ENCODE measurements at places on chromosomes 4 and X.

- no peak for ATAC-seq
Observed at GRCh38 chr4:169060391-169061091, 50.5 kb upstream of the CBR4 start.

DNA sequence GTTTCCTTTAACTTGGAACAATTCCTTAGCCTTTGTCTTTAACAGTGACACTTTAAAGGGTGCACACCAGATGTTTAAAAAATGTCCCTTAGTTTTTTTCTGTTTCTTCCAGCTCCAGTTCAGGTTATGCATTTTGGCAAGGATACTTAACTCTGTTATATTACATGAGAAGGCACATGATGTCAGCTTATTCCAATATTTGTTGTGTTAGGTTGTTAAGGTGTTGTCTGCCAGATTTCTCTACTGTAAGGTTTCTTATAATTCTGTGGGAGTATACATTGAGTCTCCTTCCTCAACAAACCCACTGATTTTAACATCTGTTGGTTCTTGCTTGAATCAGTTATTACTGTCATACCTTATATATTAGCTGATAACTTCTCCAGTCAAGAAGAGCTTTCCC lies 33.3 kb downstream of the REST start:
- ATAC-seq: no peak

GRCh38 chr4:164482758-164483157 lies 271.2 kb upstream of the SMIM31 start:
- no peak for ATAC-seq

DNA sequence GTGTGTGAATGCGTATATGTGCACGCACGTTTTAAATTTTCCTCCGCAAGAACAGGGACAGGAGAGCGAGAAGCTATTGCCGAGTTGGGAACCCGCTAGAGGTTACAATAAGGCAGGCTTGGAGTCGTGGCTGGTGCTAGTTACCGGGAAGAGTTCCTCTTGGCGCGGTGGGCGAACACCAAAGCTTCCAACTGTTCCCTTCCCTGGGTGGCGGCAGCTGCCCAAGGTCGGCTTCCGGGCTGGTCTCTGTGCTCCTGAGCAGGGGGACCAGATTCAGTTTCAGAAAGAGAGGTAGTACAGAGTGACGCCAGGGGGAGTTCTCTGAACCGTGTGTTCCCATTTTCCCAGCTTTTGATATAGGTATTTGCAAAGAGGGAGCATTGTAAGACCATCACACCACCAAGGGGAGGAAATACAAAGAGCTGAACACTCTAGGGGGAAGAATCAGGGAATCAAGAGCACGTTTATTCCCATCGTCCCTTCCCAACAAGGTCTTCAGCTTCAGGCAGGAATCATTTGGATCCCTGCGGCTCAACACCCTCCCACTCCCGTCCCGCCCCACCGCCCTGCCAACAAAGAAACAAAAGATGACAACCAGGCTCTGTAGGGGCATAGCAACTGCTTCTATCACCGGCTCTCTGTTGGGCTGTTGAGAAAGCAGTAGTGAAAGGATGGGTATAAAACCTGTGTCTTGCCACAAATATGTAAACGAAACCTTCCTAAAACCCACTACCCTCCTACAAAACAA lies 113.6 kb upstream of the TEX13C start:
- no peak for ATAC-seq

- ATAC-seq: no peak
Observed at GRCh38 chr4:85142451-85142850, 176.0 kb upstream of the WDFY3 start.

DNA sequence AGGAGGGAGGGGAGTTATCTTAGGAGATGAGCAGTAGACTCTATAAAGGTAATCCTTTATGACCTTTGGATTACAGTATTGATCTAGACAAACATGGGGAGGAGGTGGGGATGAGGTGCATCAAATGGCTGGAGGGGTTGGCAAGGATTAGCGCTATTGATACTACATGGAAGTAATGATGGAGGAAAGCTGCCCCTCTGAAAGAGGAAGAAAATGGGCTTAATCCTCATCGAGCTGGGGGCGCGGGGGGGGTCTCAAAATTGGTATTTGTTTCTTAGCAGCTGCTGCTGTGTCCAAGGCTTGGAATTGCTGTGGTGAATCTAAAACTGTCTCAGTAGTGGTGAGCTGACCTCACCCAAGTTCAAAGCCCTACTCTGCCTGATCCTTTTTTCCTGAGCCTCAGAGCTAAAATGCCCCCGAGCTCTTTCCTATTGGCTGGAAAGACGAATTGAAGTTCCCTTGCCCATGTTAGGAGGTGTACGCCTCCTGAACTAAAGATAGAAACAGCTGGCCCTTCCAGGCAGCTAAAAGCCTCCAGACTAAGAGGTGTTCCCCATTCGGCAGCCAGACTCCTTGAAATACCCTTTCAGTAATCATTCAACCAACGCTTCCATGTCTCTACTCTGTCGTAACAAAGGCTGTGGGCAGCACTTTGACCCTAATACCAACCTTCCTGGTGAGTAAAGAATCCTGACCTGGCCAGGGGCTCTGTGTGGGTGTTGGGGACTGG lies at the start of gene ITGB1BP2:
ITGB1BP2 (plus strand) TSS at position 556 of the 730 bp plus-strand sequence; CDS start at position 613, 57 bp downstream.
- peak; percentile 83 for ATAC-seq

GRCh38 chr4:151811403-151811802 lies 50.6 kb upstream of the GATB start:
- no peak for ATAC-seq
